ENCODE measurements at places on chromosomes 1 and 21. TPM values are rescaled to one million over a fixed set of nuclear protein-coding genes. Genes with fewer than 3 reads are reported as not detected.

SPRR4 gene
- not detected for total RNA-seq

SGIP1 gene
- 4.3 TPM for total RNA-seq

PBX1 gene
- total RNA-seq = 3.6 TPM

C21orf91 gene
- 5.8 TPM for total RNA-seq

CSDE1 gene
- 627 TPM for total RNA-seq

SPRR2B gene
- not detected for total RNA-seq

GABRD gene
- total RNA-seq = not detected

PDC gene
- not detected for total RNA-seq

LHX8 gene
- not detected for total RNA-seq

RXFP4 gene
- not detected for total RNA-seq

ELAVL4 gene
- total RNA-seq = not detected

CELA3B gene
- total RNA-seq = not detected

KPRP gene
- 0.13 TPM for total RNA-seq

TNFRSF4 gene
- total RNA-seq = 0.32 TPM

WNT3A gene
- not detected for total RNA-seq

NPR1 gene
- total RNA-seq = not detected

TMEM183A gene
- 67.0 TPM for total RNA-seq

TMEM200B gene
- total RNA-seq = 0.17 TPM

HPDL gene
- total RNA-seq = 0.23 TPM

SPRTN gene
- total RNA-seq = 17.6 TPM

DENND2D gene
- total RNA-seq = 0.71 TPM

CELA2A gene
- not detected for total RNA-seq

ARHGEF16 gene
- not detected for total RNA-seq

AUNIP gene
- total RNA-seq = 9.7 TPM

SLC6A17 gene
- total RNA-seq = 0.23 TPM

TSPAN1 gene
- 2.6 TPM for total RNA-seq

CNKSR1 gene
- total RNA-seq = not detected

VHLL gene
- not detected for total RNA-seq

FCRLB gene
- total RNA-seq = 0.64 TPM

TEDDM1 gene
- total RNA-seq = not detected

KRTAP12-2 gene
- total RNA-seq = not detected

UMODL1 gene
- not detected for total RNA-seq

OR6K2 gene
- not detected for total RNA-seq

OPRD1 gene
- 0.23 TPM for total RNA-seq

ASCL5 gene
- not detected for total RNA-seq

OR2L8 gene
- total RNA-seq = not detected

LCE2B gene
- not detected for total RNA-seq

CD1D gene
- total RNA-seq = 0.11 TPM

TNFSF4 gene
- 26.1 TPM for total RNA-seq

FCER1G gene
- 0.86 TPM for total RNA-seq

GBP4 gene
- not detected for total RNA-seq

IFI44L gene
- total RNA-seq = 14.7 TPM

CATSPERE gene
- 0.11 TPM for total RNA-seq

LYPLAL1 gene
- 11.2 TPM for total RNA-seq

ANKRD35 gene
- 2.3 TPM for total RNA-seq

OR2T10 gene
- total RNA-seq = not detected

GPR25 gene
- total RNA-seq = not detected

TAS1R1 gene
- 1.2 TPM for total RNA-seq

OR14K1 gene
- not detected for total RNA-seq

MTHFR gene
- total RNA-seq = 7.8 TPM

MYCBP gene
- total RNA-seq = 37.3 TPM

MMP23B gene
- 0.38 TPM for total RNA-seq

ARMH1 gene
- not detected for total RNA-seq

Data from LHCN-M2 (cell line).